ENCODE measurements at places on chromosomes 6 and 20.

DNA sequence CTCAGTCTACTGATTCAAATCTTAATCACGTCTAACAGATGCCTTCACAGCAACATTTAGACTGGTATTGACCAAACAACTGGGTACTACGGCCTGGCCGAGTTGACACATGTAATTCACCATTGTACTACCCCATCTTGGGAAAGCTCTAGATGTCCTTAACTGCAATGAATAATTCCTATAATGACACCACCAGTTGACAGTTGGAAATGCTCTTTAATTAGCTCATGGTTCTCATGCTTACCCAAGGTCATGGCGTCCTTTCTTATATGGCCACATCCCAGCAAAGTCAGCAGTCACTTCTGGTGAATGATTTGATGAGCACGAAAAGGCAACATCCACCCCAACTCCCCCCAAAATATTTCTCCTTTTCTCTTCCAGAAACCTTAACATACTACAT lies 150.9 kb downstream of the MYLK4 start:
- DNase-seq: no peak

DNA sequence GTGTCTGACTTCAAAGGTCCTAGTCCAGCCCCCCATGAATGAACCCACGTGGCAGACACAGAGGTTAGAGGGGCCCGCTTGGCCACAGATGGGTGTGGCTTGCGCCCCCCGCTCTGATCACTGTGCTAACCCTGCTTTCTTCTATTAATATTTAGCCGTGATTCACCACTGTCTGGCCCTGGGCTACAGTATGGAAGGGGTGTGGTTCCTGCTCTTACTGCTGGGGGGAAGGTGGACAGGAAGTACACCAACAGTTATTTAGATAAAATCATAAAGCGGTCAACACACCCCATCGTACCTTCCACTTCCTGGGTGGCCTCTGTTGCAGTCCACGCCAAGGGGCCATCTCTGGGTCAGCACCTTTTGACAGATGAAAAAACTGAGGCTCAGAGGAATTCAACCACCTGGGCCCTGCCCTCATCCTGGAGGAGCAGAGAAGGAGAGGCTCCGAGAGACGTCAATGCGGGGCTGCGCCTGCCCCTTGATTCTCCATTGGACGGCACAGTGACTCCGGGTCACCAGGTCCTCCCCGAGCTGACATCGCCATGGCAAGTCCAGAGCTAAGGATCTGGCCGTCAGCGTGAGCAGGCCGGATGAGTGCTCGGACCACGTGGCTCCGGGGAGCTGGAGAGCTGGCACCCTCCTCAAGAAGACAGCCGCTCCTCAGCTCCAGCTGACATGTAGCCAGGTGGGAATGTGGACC lies 206.3 kb downstream of the PREX1 start:
- no peak for DNase-seq

GRCh38 chr20:34559311-34560140 lies 1.0 kb downstream of the MAP1LC3A start:
- DNase-seq: no peak

- peak; percentile 70 for DNase-seq
These were observed 89.6 kb upstream of the NHSL1 start for GRCh38 chr6:138588805-138589434.

GRCh38 chr20:50536333-50536732 lies 26.1 kb downstream of the PTPN1 start:
- no peak for DNase-seq

DNA sequence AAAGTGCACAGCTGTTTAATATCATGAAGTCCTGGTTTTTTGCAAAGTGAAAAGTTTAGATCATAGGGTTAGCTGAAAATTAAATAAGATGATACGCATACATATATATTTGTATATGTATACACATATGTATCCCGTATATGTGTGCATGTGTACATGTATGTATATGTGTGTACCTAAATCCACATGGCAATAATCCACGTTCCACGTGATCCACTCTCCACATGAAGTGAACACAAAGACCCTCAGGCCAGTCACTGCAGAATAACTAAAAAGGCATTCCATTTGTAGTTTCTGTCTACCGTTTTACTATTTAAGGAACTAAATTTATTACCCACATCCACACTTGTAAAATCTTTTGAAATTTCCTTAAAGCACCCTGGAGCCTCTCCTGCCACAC lies 294.9 kb downstream of the FOXA2 start:
- no peak for DNase-seq

DNA sequence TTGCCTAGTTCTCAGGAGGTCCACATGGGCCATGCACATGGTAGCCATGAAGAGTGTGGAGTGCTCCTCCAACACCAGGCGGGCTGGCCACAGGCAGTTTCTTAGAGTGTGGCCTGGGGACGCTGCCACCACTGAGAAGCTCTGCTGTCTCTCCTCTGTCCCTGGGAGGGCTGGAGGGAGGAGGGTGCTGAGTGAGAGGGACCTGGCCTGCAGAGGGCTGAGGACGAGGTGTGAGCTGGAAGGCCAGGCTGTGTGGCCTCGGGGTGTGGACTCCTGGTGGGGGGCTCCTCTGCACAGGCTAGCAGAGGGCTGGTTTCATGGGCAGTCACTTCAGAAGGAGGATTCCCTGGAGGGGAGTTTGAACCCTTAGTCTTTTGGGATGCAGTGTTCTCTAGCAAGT lies 39.7 kb downstream of the SYNJ2 start:
- no peak for DNase-seq

GRCh38 chr6:159483259-159483658 lies 209.8 kb downstream of the SOD2 start:
- no peak for DNase-seq

DNA sequence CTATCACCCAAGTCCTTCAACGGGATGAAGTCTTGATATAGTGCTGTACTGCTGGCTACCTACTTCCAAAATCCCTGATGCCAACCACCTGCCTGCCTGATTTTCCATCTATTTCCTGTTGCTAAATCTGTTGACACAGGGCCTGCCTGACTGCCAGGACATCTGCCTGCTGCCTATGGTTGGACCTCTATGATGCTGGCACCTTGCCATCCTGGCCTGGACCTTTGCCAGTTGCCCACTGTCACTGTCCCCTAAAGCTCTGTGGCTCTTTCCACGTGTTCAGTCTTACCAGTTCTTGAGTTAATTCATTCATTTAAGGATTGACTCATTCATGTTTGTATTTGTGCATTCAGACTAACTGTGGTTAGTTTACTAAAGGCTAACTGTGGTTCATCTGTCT lies 9.2 kb upstream of the RGS17 start:
- DNase-seq: no peak

GRCh38 chr6:97040355-97040860 lies 115.9 kb downstream of the KLHL32 start:
- DNase-seq: no peak

GRCh38 chr6:118632359-118632758 lies 19.0 kb downstream of the CEP85L start:
- DNase-seq: no peak

GRCh38 chr20:32976746-32977145 lies 27.5 kb downstream of the SUN5 start:
- DNase-seq: no peak

GRCh38 chr20:49477200-49477599 lies 5.3 kb downstream of the KCNB1 start:
- no peak for DNase-seq

DNA sequence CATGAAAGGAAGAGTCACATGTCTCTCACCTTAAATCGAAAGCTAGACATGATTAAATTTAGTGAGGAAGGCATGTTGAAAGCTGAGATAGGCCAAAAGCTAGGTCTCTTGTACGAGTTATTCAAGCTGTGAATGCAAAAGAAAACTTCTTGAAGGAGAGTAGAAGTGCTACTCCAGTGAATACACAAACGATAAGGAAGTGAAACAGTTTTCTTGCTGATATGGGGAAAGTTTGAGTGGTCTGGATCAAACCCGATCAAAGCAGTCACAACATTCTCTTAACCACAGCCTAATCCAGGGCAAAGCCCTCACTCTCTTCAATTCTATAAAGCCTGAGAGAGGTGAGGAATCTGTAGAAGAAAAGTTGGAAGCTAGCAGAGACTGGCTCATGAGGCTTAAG lies 1.9 kb upstream of the TPD52L1 start:
- no peak for DNase-seq

DNA sequence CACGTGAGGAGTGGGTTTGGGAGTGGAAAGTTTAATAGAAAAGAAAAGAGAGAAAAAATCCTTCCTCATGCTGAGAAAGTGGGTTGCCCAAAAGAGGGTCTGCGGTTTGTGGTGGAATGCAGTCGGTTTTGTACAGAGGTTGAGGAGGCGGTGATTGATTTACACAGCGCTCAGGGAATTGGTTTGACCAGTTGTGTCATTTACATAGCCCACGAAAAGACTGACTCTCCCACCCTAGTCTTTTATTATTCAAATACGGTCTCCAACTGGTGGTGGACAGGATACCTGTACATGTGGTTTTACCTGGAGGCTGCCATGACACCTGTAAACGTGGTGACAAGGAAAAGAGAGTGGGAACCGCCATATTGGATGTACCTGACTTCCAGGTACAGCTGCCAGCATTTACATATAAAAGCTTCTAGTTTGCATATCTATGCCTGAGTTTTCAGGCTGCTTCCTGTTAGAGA lies 42.1 kb downstream of the HLA-DPB1 start:
- DNase-seq: no peak

- no peak for DNase-seq
These were observed 1420.0 kb upstream of the EYS start for GRCh38 chr6:67127041-67127440.

GRCh38 chr6:99276747-99277146 lies 72.7 kb downstream of the FAXC start:
- DNase-seq: no peak

DNA sequence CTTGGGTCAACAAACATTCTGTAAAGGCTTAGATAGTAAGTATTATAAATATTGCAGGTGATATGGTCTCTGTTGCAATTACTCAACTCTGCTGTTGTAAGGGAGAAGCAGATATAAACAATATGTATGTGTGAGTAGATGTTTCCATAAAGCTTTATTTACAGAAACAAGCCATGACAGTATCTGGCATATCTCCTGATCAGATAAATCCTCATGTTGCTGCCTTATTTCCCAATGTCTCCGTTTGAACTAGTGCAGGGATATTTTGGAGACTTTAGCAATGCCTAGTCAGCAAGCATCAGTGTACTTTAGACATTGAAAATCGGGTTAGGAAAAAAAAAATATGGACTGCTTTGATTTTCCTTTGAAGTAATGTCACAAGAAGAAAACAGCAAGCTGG lies 96.1 kb downstream of the LAMA2 start:
- no peak for DNase-seq

DNA sequence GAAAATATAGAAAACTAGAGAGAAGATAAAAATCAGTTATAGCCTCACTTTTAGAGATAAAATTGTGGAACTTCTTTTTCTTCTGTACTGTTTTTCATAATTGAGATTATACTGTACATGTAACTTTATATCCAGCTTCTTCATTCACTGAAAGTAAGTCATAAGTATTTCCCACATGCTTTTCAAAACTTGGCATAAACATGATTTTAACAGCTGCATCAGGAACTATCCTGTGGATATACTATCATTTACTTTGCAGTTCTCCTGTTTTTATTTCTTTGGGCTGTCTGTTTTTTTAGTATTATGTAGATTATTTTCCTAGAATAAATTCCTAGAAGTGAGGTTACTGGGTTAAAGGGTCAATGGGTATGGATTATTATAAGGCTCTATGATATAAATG lies 14.8 kb downstream of the DSTN start:
- no peak for DNase-seq

- peak; percentile 15 for DNase-seq
These were observed 2.3 kb upstream of the KIF16B start for GRCh38 chr20:16575390-16576140.

- DNase-seq: no peak
These were observed 212.3 kb upstream of the SYNDIG1 start for GRCh38 chr20:24257171-24257570.

- DNase-seq: no peak
These were observed 155.5 kb downstream of the THBS2 start for GRCh38 chr6:169098116-169098515.

DNA sequence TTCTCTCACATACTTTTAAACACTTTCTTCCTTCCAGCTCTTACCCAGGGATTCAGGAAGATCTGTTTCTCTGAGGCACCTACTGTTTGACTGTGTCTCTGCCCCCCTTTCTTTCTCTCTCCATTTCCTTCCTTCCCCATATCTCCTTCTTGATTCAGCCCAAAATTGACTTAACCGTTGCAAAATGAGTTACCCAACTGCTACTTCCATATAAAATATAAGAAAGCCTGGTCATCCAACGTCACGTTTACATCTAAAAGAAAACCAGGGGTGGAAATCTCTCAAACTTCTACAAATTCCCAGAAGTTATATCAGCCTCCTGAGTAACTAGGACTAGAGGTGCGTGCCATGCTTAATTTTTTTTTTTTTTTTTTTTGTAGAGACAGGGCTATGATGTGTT lies 95.2 kb upstream of the INSM1 start:
- DNase-seq: no peak

DNA sequence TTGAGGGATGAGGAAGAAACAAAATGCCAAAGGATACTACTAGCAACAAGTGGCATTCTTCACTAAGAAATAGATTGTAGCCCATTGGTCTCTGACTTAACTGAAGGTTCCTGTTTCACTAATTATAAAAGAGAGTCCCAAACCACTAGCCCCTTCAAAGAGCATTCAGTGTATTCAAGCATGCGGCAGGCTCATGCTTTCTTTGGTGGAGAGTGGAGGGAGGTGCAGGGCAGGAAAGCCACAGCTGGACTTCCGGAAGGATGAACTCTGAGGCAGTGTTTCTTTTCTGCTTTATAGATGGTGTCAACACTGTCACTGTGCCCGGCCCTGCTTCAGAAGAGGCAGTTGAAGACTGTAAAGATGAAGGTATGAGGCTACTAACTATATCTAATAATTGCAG lies 636.1 kb downstream of the KIF16B start:
- DNase-seq: peak; percentile 30

DNA sequence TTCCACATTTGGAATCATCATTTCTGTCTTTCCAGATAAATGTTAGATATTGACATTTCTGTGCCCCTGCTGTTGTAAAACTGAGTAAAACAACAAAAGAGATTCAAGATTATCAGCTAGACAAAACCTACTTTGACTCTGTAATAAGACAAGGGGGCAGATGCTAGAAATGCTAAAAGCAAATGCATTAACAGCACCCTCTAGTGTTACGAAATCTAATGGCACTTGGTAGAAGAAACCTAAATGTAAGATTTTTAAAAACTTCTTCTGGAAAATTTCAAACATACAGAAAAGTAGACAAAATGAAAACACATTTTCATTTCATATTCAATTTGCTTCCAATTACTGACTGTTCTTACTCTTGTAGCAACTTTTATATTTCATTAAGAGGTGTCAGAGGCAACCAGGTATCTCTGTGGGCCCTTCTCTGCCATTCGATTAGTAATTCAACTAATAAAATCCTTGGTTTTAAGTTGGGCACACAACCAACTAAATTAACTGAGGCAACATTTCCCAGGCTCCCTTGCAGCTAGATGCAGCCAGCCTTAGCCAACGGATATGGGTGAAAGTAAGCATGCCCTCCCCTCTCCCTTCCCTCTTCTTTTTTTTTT lies 45.0 kb downstream of the SLC23A2 start:
- DNase-seq: peak; percentile 61

- DNase-seq: no peak
These were observed 50.3 kb downstream of the MYB start for GRCh38 chr6:135231469-135231844.

Measured in germinal center (tissue), 1 donor.